ENCODE measurements at places on chromosomes 3 and 15.

- no peak for DNase-seq
Measured at GRCh38 chr15:77665530-77666295, 33.0 kb upstream of the LINGO1 start.

- no peak for DNase-seq
Measured at GRCh38 chr3:67388738-67389137, 265.7 kb downstream of the SUCLG2 start.

- no peak for DNase-seq
Measured at GRCh38 chr3:124634210-124635168, 95.8 kb upstream of the UMPS start.

GRCh38 chr3:130377960-130378676, 32.6 kb downstream of the COL6A5 start:
- DNase-seq: no peak

DNA sequence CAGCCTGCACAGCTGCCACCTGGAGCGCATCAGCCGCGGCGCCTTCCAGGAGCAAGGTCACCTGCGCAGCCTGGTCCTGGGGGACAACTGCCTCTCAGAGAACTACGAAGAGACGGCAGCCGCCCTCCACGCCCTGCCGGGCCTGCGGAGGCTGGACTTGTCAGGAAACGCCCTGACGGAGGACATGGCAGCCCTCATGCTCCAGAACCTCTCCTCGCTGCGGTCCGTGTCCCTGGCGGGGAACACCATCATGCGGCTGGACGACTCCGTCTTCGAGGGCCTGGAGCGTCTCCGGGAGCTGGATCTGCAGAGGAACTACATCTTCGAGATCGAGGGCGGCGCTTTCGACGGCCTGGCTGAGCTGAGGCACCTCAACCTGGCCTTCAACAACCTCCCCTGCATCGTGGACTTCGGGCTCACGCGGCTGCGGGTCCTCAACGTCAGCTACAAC, 20.4 kb downstream of the NRROS start:
- no peak for DNase-seq

- no peak for DNase-seq
Measured at GRCh38 chr3:7744850-7745249, 756.8 kb upstream of the LMCD1 start.

DNA sequence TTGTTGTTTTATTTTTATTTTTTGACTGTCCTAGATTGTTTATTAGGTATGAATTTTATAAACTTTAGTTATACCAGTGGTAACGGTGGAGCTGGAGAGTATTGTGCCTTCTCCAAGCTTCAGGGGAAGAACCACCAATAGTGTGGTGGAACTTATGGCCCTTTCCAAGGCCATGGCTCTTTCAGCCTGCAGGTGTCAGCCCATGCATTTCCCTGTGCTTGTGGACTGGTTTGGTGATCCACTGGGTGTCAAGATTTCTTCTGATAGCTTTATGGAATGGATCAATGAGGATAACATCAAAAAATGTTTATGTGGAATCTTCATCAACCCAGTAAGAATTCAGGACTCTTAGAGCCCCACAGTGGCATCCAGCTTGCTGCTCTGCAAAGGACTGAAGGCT, 19.2 kb upstream of the SCAMP5 start:
- no peak for DNase-seq

- no peak for DNase-seq
Measured at GRCh38 chr3:47604145-47604544, 25.5 kb upstream of the CSPG5 start.

GRCh38 chr3:122559906-122560305, 4.2 kb downstream of the PARP9 start:
- no peak for DNase-seq

All from caudate nucleus (tissue), 63 donors.